Keratinocyte (primary cell): ENCODE measurements at places on chromosomes 7 and 10. TPM values are rescaled to one million over a fixed set of nuclear protein-coding genes. Genes with fewer than 3 reads are reported as not detected.

NRF1 gene
- 9.2 to 12.6 TPM (median 10.4 TPM) in 3 replicates for polyA plus RNA-seq

- no peak overlapping the region for H3K27ac ChIP-seq
- DNase-seq, result no peak
- H3K27me3 ChIP-seq, result no peaks in the 10 kb centered on the region
- H3K36me3 ChIP-seq, result peaks cover 3% of the 10 kb centered on the region
- no peak overlapping the region for H3K4me3 ChIP-seq
- no peaks in the 10 kb centered on the region for H3K4me1 ChIP-seq
Observed at GRCh38 chr7:33091111-33091531, 18.1 kb downstream of the RP9 start.

- H3K27me3 ChIP-seq, result no peaks in the 10 kb centered on the region
- H3K4me1 ChIP-seq, result peaks cover 8% of the 10 kb centered on the region
- H3K4me3 ChIP-seq, result no peak overlapping the region
- no peaks in the 10 kb centered on the region for H3K36me3 ChIP-seq
- DNase-seq, result peak; percentile 1
Observed at GRCh38 chr10:131126321-131127137, 185.0 kb downstream of the TCERG1L start.

- no peak overlapping the region for H3K4me3 ChIP-seq
- H3K36me3 ChIP-seq, result no peaks in the 10 kb centered on the region
- no peak for DNase-seq
- H3K27ac ChIP-seq, result no peak overlapping the region
- peaks cover 8% of the 10 kb centered on the region for H3K27me3 ChIP-seq
Observed at GRCh38 chr10:69643779-69644657, 14.0 kb downstream of the FAM241B start.
